ENCODE measurements at places on chromosomes 1 and 21. TPM values are rescaled to one million over a fixed set of nuclear protein-coding genes. Genes with fewer than 3 reads are reported as not detected.

The LCE1C gene
- total RNA-seq: not detected

The KCNQ4 gene
- total RNA-seq: 2.3 TPM

The UBE2U gene
- total RNA-seq: not detected

The C1QB gene
- total RNA-seq: not detected

The SPATA1 gene
- total RNA-seq: not detected

The PRAMEF6 gene
- total RNA-seq: not detected

The SLC5A9 gene
- total RNA-seq: not detected

DNA sequence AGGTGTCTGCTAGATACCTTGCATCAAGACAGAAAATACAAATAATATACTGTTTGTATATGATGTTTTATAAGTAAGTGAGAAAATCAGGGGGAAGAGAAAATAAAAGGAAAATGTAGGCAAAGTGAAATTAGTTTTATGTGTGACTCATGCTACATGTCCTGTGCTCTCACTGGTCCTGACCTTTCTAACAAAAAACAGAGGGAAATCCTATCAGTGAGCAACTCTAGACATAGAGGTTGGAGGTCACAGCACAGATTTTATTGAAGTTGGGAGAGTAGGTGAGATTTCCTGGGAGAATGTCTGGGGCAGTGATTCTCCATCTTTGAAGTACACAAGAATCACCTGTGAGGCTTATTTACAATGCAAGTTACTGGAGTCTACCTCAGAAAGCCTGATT is 9.5 kb downstream of the SCCPDH start:
- DNase-seq: no peak

DNA sequence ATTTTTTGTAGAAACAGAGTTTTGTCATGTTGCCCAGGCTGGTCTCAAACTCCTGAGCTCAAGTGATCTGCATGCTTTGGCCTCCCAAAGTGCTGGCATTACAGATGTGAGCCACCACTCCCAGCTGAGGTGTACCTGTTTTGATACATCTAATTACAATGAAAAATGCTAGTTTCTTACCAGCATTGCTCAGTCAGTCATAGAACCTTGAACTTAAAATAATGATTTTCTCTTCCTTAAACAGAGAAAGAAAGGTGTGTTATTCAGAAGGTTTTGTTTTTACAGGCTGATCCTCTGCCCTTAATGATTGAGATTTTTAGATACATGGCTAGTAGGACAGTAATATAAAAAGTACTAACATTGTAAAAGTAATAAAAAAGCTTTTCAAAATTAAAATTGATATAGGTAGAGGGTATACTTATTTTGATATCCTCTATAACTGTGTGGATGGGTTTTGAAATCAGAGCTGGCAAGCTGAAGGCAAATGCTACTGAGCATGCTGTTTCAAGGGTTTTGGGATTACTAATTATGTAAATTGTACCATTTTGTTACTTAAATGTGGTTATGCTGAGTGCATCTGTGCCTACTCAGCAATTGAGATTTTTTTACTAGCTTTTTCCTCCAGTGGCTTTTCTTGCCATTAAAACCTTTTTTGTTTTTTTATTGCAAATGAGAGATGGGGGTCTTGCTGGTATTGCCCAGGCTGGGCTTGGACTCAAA is 16.1 kb downstream of the PRRC2C start:
- peak; percentile 61 for DNase-seq

DNA sequence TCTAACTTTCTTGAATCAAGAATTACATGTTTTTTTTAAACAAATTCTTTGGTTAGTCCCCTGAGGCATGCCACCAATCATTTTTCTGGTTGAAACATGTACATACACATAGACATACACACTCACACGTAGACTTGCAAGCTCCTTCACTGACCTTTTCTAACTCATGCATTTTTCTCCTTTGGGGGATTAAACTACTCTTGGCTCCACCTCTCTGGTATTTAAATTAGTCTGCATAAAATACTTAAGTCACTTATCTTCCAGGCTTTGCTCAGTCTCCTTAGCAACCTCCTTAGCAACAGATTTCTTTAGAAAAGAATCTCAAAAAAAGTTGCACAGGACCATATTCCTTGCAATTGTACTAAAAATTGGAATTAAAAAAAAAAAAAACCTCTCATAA is 440.9 kb upstream of the LRRC7 start:
- DNase-seq: no peak

DNA sequence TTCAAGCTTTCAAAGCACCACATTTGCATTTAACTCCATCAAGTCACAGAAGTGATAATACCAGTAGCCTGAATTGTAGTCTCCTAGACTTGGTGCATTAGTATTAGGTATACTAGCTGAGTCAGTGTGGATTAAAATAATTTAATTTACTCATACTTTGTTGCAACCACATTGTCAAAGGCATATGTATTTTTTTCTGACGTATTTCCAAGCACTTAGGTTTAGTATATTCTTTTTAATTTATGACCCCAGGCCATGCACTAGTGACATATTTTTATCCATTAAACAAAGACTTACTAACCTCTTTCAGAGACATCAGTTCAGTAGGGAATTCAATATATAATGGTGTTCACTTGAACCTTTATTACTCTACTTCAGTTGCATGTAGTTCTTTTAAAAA is 1894.5 kb downstream of the NCAM2 start:
- DNase-seq: no peak

DNA sequence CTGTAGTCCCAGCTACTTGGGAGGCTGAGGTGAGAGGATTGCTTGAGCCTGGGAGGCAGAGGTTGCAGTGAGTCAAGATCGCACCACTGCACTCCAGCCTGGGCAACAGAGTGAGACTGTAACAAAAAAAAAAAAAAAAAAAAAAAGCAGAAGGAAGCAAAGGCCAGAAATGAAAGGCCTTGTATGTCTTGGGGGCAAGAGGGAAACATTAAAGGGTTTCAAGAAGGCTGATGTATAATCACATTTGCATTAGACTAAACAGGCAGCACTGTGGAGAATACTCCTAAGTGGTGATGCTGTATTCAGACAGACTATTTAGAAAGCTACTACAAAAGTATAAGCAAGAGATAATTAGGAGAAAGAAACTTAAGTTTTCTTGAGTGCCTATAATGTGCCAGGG is 10.4 kb downstream of the ANP32E start:
- no peak for DNase-seq

DNA sequence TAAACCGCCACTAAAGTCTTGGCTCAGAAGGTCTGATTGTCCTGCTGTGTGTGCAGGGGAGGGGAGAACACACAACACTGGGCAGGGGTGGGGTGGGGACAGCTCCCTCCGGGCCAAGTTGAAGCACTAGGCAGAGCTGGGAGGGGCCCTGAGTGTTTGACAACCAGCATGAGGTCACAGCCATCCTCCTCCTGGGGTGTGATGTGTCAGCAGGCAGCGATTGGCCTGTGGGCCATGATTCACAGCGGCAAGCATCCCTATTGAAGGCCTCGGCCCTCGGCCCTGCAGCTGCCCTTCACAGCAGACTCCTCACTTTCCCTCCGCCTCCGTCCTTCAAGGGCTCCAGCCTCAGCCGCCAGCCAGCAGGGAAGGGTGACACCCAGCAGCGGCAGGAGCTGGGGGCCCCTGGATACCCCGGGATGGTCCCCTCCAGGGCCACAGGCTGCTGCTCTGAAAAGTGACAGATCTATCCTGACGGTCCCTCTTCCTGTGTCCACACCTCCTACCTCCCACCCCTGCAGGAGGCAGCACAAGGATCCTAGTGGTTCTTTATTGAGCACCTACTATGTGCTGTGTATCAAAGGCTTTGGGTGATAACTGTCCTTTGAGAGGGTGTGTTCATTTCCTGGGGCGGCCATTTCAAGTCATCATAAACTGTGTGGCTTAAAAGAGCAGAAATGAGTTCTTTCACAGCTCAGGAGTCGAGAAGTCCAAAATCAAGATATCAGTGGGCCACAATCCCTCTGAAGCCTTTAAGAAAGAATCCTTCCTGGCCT is 66.0 kb upstream of the SLC25A33 start:
- DNase-seq: no peak

DNA sequence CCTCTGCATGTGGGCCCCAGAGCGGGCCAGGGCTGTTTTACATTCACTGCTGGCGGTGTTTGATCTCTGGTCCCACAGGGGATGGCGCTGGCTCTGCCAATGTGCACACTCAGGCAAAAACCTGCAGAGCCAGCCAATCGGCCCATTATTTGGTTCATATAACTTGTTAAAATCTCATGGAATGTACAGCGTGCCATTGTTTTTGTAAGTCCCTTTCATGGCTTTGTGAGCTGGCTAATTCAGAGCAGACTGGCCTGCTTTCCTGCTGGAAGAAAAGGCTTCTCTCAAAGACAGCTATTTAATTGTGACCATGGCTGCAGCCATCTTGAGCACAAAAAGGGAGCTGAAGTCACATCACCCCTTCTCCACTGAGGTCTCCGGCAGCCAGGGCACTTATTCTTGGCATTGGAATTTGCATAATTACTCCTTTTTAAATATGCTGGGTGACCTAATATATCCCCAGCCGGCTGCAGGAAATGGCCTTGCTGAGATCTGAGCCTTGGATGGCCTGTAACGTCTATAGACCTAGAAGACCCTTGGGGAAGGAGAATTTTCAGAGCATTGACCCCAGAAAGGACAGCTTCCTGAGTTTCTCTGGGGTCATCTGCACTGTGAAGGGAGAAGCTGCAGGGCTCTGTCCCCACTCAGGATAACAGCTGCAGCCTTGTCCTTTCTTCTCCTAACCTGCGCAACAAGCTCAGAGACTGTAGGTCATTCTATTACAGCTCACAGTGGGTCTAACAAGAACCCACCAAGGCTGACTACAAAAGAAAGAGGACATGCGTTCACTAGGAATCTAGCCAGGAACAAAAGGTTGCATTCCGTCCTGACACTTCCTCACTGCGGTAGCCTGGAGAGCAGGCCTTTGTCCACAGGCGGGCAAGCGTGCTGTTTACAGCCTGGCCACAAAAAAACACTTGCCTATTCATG is 45.8 kb downstream of the BCAR3 start:
- peak; percentile 78 for DNase-seq

DNA sequence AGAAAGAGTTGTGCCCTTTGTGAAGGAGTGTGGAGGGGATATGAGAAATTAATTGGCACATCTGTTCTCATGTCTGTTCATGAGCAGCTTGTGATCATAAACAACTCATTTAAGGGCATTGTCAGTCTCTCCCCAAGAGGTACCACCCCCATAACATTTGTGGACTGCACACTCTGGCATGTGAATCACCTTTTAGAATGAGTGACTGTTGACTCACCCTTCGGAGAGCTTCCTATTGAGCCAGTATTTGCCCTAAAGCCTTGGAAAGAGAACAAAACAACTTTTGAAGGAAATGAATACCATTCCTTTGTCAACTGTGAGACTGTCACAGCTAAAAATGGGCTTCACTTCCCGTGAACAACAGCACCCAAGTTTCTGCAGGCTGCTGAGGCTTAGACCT is 27.5 kb upstream of the MYSM1 start:
- DNase-seq: no peak

DNA sequence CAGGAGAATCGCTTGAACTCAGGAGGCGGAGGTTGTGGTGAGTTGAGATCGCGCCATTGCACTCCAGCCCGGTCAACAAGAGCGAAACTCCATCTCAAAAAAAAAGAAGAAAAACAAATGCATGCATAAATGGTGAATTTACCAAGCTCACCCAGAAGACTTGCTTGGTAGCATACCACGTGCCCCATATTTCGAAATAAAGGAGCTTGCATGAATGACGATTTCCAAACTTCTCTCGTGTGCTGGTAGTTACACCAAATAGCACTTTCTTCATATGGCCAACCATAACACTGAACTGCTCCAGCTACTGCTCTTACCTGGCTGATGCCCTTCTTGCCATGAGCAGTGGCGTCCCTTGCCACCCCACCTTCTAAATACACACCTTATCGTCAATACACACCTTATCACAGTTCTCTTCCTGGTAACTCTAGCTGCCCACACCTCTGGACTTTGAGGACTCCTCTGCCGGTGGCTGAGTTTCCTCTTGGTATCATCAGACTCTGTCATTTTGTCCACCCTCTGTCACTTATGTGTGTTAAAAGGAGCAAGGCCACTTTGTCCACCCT is 2.8 kb downstream of the DOP1B start:
- no peak for DNase-seq

DNA sequence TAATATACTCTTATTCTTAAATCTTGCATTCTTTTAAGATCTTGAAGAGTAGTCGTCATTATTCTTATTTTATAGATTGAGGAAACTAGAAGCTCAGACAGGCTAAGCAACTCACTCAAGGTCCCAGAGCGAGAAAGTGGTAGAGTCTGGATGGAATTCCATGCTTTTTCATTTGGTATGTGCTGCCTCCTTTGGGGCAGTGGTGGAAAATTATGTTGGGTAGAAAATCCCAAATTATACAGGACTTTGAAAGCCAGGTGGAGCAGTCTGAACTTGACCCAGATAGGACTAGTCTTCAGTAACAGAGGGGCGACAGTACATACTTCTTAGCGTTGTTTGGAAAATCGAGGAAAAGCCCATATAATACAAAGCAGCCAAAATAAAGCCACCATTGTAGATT is 205.6 kb downstream of the ATG4C start:
- DNase-seq: no peak

DNA sequence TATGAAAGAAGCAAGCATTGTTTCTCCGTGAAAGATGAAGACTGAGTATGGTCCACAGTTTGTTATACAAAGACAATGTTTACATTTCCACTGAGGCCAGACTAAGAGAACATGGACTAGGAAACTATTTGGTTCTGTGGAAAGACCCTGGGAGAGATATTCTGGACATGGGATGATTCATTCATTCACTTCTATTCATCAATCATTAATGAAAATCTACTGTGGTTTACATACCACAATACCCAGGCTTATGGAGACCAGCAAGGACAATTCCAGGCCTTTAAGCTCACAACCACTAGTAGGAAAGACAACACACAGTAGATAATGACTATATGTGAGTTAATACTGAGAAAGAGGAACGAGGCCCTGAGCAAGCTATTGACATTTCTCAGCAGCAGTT is 125.4 kb downstream of the TBX15 start:
- no peak for DNase-seq

GRCh38 chr1:9200441-9200840 is 34.1 kb upstream of the H6PD start:
- no peak for DNase-seq

GRCh38 chr21:42609811-42610210 is 43.6 kb upstream of the PDE9A start:
- DNase-seq: peak; percentile 58

DNA sequence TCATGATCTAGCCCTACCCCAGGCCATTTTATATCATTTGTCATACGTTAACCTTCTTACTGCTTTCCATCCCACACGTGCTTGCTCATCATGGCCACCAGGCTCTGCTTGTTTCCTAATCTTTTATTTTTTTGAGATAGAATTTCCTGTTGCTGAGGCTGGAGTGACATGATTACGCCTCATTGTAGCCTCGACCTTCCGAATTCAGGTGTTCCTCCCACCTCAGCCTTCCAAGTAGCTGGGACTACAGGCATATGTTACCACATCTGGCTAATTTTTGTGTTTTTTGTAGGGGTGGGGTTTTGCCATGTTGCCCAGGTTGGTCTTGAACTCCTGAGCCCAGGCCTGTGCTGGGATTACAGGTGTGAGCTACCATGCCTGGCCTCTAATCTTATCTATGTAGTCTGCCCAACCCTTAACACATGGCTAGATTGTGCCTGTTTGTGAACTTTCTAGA is 3.3 kb downstream of the UAP1 start:
- no peak for DNase-seq

GRCh38 chr1:7584157-7584556 is 186.9 kb upstream of the VAMP3 start:
- no peak for DNase-seq
